Panc1 (cell line): ENCODE measurements at places on chromosomes 12 and 14.

DNA sequence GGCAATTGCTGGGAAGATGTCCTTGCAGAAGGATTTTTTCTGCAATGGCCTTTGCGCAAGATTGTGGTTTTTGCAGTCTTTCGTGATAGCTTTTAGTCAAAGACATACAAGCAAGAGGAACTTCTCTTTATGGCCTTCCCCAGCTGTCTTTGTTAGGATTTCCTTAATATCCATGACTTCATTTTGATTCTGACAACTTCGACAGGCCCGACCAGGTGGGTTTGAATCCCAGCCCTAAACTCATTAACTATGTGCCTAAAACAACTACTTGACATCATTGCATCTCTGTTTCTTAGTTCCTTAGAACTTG lies 13.3 kb upstream of the VRK1 start:
- DNase-seq = no peak

DNA sequence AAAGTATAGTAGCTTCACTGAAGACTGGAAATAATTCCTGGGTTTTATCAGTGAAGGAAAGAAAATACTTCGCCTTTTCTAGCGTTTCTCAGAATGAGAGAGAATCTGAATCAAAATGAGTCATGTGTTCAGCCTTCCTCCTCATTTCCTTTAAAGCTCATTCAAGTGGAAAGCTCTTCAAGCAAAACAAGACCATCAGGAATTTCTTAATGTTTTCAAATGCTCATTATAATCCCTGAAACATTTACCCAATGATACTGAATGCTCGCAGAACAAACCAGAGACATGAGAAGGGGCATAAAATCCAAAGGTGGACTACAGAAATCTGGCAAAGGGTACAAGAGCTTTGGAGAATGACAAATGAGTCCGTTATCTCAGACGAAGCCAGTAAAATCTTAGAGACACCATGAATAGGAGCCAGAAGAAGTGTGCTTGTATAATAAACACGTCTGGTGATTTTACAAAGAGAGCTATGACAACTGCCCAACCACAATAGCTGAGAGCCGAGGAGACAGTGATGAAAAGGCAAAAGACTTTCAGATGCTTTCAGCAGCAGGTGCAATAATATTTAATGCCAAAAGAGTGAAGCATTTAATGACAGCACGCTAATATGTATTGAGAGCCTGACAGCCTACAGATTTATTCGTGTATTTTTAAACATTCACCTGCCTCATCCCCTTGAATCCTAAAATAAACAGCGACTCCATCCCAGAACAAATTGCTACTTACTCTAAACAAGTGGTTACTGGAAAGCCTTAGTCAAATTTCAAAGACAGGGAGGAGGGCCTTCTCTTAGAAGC lies 19.0 kb downstream of the SPRING1 start:
- DNase-seq = no peak

DNA sequence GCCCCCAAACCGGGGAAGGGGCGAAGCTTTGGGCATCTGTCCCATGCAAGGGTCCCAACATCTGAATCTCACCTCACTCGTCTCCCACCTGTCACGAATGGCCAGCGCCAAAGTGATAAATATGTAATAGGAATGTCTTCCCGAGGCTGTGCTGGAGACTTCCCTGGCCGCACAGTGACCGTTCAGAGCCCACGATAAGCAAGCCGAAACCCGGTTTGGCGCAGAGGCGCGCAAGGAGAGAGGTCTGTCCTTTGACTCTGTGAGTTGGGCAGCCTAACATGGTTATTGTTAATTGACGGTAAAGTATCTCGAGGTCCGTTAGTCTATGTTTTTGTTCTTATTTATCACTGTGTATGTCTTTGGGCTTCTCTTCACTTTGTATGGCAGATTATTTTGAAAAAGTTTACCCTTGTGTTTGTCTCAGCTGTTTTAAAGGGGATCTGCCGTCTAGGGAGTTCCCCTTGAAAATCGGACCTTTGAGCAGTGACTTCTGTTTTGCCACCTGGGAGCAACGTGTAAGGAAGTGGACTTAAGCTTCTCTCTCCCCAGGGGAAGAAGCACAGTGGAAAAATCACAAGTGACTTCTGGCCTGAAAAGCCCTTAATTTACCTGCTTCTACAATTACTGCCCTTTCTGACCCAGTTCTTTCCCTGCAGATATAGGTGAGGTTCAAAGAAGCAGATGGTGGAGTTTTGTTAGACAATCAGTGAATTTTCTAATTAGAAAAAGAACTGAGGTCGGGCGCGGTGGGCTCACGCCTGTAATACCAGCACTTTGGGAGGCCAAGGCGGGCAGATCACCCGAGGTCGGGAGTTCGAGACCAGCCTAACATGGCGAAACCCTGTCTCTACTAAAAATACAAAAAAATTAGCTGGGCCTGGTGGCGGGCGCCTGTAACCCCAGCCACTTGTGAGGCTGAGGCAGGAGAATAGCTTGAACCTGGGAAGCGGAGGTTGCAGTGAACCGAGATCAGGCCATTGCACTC lies 1.1 kb upstream of the TM9SF1 start:
- no peak for DNase-seq

- DNase-seq = no peak
Observed at GRCh38 chr12:95203487-95204030, 13.7 kb downstream of the FGD6 start.

GRCh38 chr12:132492522-132492921 lies 2.6 kb downstream of the FBRSL1 start:
- DNase-seq = no peak

DNA sequence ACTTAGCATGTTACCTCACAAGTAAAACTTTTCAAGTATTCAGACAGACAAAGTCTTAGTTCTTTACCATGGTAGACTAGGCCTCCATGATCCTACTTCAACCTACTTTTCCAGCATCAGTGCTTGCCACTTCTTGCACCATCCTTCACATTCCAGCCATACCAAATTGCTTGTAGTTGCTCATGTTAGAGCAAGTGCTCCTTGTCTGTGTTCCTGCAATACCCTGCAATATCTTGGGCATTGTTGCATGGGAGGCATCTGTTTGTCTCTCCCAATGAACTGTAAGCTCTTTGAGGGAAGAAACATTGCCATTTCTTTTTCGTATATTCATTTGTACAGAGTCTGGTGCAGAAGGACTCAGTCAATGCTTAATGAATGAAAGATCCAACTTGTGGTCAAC lies 78.0 kb downstream of the SRGAP1 start:
- no peak for DNase-seq

DNA sequence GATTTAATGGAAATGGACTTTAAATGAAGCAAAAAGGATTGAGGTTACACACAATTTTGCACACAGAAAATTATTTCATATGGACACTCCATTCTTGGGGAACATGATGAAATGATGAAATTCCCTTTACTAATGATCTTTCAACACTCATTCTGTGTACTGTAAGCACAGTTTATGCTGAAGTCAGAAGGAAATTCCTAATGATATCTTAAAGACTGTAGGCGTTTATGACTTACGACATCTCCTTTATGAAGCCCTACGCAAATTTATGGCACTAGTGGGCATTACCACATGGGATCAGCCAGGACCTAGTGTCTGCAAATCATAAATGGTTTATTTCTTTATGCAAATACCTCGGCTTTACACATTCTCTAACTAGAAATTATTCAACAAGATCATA lies 97.9 kb upstream of the SOX5 start:
- DNase-seq = no peak

- DNase-seq = no peak
Observed at GRCh38 chr12:16622338-16622737, 16.4 kb upstream of the LMO3 start.

DNA sequence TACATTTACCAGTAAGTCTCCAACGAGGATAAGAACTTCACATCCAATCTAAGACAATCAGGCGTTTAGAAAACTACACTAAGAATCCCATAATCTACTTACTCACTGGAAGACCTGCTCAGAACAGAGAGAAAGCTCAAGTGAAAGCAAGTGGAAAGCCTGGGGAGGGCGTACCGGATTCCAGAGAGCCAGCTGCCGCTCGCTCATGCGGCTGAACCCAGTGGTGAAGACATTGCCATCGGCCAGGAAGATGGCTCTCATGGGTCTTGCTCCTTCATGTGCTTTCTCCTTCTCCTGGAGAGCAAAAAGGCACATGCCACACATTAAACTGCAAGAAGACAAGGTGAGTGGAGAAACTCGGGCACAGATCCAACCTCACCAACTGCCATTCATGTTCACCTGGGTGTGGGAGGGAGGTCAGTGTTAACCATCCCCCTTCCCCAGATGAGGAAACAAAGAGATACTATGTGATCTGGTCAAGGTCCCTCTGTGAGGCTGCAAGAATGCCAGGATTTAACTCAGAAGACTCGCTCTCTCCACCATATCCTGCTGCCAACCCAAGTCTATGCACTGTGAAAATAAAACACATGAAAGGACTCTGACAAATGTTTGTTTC lies 23.5 kb upstream of the SELPLG start:
- no peak for DNase-seq

DNA sequence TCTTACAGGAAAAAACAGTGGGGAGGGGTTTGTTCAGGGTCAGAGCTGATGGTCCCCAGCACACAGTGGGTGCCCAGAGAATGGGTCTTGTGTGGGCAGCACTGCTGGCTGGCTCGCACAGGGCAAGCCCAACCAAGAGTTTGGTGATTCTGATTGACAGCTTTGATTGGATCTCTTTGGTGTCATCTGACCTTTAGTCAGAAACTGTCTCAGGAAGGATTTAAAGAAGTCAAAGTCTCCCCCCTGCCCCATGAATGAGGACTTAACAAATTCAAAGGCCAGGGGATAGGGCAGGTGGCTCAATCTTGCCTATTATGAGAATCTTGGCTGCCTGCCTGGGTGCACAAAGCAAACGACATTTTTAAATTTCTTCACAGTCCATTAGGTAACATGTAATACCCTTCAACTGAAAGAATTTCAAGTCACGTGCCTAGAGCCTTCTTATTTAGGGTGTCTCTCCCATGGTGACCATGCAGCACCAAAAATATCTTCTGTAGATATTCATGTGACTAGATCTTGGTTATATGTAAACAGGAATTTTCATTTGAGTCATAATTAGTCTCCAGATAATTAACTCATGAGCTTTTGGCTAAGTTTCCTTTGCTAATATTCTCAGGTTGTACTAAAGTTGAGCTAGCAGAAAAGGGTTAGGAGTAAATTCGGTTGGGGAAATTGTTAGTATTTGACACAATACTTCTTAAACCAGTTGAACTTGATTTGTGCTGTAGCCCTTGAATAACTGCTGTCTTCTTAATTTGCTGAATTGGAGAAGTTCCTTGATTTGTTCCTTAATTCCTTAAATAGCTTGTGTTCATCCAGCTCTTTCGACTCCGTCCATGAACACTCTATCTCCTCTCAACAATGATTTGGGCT lies 54.5 kb upstream of the HECTD1 start:
- no peak for DNase-seq

DNA sequence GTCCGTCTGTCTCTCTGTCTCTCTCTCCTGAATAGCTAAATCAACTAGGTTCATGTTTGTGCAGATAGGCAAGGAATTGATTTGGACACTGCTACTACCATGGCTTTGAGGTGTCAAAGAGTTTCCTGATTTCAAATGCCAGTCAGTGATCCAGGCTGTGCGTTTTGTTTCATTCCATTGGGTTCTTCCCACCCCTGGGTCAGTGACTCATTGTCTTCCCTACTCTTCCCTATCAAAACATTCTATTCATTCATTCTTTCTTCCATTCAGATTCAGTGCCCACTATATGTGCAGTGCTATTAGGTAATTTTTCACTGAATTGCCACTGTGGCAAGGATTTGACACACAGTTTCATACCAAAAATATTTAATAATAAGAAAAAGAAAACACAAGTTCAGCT lies 50.4 kb downstream of the RPH3A start:
- no peak for DNase-seq

DNA sequence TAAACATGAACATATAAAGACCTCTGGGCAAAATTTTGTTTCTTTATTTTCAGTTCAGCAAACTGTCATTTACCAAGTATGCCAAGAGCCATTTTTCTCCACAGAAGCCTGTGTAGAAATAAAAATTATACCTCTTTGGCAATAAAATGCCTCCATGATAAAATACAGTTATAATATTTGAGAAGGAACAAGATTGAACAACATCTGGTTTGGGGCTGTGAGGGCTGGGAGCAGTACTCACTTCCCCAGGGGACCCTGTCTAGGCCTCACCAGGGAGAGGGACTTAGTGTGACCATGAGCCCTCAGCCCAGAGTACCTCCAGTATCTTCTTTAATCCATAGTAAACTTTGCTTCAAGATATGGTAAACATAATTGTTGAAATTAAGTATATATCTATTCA lies 65.1 kb downstream of the DAAM1 start:
- DNase-seq = no peak

- DNase-seq = peak; percentile 47
Observed at GRCh38 chr14:34872822-34873588, 2.2 kb downstream of the BAZ1A start.

DNA sequence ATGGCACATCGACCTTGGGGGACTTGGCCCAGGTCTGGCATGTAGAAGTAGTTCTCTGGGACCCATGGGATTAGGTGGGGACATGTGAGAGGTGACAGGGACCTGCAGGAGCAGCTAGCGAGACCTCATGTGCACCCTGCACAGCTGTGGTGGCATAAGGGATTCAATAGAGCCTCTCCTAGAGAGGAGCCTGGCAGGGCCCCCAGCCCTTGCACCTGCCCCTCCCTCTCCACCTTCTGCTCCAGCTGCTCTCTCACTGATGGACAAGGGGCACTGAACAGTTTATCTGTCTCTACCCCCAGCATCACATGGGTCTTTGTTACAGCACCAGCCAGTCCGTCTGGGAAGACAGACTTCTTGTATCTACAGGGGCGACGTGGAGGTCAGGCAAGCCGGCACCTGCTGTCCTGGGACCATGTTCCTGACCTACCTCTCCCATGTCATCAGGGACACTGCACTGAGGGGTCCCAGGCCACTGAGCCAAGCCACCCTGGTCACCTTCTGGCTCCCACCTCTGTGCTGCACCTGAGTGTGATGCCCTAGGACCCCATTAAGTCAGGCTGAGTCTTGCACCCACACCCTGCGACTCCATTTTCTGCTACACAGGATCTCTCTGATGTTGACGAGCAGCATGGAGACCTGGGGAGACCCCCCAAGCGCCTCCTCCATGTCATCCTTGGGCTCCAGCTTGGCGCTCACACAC lies 32.6 kb downstream of the DDX11 start:
- no peak for DNase-seq

- DNase-seq = no peak
Observed at GRCh38 chr14:71115821-71116567, 208.7 kb downstream of the PCNX1 start.

DNA sequence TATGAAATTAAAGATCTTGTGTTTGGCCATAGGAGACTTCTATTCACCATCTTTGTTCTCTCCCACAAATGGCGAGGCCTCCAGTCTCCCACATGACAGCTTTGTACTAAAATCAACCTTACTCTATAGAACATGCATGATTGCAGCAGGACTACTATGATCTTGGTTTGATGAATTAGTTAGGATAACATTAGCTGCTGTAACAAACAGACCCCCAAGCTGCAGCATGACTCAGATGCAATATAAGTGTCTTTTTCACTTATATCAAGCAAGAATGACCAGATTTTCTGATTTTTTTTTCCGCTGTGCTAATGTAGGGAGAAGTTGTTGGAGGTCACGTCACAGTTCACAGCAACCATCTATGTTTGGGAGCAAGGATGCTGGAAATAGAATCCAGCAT lies 10.8 kb upstream of the OAS3 start:
- DNase-seq = no peak
